ENCODE measurements at places on chromosomes 2 and 18.

GRCh38 chr2:105737980-105738657 is 6.6 kb upstream of the NCK2 start:
- no peak for DNase-seq

DNA sequence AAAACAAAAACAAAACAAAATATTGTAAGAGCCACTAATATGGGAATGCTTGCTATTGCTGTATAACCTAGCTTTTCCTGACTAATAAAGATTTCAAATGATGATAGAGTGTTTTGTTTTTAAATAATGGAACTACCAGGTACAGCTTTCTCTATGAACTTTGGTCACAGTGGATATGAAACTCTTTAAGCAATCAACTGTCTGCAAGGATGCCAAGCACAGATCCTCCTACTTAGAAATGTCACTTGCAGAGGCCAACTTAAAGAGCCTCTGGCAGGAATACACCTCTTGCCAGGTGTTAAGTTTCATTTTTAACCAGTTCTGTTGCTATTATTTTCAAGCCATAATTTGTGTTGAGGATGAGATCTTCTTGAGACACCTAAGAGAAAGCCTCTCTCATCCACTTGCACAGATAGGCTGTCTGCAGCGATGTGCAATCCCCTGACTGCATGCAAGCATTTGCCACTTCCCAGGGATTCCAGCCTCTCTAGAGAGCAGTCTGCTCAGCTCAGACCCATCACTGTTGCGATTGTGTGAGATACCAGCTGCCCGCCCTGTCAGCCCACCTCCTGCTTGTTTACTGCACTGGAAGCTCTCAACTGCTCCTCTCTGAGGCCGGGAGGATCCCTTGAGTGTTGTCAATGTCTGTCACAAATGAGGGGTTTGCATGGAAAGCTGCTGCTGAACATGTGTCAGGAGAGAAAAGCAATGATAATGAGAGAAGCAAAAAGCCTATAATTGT is 86.1 kb upstream of the SCG2 start:
- no peak for DNase-seq

DNA sequence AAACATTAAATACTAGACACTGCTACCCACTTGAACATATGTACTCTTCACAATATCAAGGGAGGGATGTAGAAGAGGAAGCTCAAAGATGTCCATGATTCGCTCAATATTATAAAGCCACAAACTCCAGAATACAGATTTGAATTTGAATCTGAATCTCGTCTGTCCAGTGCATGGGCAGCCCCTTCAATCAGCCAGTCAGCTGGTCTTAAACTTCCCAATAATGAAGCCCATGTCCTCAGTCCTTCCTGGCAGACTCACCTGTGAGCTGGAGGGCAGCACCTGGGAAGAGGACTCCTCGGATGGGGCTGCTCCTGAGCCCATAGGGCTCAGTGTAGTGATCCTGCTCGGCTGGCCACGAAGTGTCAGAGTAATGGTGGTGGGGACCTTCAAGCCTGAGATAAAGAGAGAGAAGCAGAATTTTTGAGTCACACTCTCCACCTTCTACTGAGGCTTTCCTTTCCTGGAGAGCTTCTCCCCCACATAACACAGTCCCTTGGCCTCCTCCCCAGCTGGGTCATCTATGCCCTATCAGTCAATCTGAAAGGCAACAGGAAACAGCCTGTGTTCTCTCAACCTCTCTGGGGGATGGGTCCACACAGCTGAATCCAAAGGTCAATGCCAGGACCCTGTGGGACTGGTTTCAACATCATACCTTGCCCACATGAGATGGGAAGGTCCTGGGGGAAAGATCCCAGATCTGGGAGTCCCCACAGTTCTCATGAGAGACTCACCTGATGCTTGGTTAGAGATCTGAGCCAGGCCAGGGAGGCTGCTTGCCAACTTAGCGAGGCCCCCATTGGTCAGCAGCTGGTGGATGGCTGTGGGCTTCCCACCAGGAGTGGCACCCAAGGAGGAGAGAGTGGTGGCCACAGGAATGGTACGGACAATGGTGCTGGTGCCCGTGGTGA is 36.5 kb downstream of the KANSL3 start:
- peak; percentile 32 for DNase-seq

DNA sequence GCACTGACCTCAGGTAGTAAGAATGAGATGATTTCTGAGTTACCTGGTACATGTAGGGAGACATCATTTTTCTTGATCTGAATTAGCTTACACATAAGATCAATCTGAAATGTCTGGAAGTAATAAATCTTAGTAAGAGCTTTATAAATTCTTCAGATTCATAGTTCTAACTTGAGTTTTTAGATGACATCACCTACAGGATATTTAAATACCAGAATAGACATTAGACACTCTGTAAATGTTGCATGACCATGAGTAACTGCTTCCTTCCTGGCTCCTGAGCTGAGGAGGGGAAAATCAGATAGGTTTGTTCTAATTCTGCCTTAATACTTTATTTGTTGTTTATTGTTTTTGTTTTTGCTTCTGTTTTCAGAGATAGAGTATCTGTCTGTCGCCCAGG is 181.8 kb downstream of the PHLPP1 start:
- DNase-seq, result peak; percentile 83

GRCh38 chr18:14179306-14179705 is 47.1 kb upstream of the ZNF519 start:
- no peak for DNase-seq

- DNase-seq, result no peak
These were observed 84.7 kb downstream of the NFATC1 start for GRCh38 chr18:79480171-79481045.

GRCh38 chr2:120243211-120243610 is 9.4 kb upstream of the RALB start:
- DNase-seq, result no peak

DNA sequence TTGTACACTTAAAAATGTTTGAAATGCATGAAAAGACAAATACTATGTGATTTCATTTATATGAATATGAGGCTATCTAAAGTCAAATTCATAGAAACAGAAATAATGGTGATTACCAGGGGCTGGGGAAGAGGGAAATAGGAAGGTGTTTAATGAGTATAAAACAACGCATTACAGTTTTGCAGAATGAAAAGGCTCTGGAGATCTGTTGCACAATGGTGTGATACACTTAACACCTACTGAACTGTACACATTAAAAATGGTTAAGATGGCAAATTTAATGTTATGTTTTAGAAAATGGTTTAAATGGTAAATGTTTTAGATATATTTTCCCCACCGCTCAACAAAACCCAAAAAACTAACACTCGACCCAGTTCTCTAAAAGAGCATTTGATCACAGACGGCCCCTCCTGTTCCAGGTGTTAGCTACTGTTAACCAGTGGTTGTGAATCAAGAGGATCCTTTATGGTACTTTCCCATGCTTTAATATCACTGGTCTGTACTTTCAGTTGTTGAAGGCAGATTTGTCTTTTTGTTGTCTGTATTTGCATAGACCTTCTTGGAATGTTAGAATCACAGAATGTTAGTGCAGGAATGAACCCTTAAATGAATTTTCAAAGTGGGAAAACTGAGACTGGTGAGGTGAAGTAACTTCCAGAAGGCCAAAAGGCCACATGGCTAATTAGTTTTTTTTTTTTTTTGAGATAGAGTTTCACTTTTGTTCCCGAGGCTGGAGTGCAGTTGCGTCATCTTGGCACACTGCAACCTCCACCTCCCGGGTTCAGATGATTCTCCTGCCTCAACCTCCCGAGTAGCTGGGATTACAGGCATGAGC is 10.2 kb downstream of the RAB10 start:
- peak; percentile 60 for DNase-seq

DNA sequence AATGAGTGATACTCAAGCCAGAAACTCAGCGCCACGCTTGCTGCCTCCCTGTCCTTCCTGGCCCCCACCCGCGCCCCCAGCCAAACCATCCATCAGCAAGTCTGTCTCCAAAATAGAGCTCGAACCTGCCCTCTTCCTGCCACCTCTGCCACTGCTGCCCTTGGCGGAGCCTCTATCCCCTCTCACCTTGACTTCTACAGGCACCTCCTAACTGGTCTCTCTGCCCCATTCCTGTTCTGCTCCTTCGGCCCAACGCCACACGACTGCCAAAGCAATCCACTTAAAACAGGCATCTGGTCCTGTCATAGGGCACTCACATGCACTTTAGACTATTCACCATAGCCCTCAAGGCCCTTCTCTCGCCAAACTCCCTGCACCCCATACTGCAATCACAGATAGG is 210.3 kb upstream of the SMAD2 start:
- DNase-seq, result no peak

DNA sequence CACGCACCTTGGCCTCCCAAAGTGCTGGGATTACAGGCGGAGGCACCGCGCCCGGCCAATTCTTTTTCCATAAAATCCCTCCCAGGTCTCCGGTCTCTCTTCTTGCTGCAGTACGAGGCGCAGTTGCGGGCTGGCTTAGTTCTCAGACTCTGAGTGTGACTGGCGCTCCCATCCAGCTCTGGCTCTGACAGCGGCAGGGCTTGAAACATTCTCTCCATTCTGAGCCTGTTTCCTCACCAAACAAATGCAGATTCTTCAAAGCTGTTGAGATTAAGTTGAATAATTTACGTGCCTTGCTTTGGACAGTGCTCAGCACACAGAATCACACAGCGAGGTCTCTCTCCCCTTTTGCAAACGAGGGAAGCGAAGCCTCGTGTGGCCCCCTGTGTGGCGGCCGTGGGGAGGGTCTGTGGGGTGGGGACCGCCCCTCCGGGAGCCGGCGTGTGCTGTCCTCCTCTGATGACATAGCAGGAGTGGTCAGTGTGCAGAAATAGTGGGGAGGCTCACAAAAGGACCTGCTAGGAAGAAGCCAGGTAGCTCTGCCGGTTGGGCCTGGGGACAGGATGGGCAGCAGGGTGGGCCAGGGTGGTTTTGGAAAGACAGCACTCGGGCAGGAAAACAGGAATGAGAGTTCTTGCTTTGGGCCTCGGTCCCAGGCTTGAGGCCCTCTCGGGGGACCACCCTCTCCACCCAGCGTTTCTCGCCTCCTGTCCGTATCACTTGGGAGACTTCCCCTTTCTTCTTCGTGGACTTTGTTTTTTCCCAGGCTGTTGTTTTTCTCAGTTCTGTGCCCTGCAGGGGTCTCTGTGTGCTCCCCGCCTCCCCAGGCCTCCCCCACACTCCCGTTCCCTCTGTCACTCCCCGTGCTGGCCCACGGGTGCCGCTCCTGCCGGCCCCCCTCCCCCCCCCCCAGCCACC is 75.0 kb downstream of the KCNG2 start:
- no peak for DNase-seq

DNA sequence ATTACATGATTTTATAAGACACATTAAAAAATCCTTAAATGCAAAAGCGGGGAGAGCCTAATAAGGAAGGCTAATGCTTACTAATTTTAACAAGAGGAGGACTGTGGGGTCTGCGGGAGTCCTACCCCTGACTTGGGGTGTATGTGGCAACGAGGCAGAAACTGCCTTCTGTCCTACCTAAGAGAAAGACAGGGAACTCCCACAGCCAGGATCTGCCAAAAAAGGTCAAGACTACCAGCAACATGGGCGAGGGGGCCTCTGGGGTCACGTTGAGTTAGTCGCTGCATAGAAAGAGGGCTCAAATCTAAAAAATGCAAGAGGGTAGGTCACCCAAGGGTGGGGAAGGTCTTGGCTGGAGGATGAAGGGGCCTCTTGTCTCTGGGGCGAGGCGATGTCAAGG is 529 bp upstream of the AMER3 start:
- no peak for DNase-seq

GRCh38 chr2:109164739-109165221 is 35.8 kb downstream of the SH3RF3 start:
- DNase-seq, result no peak

- DNase-seq, result no peak
These were observed 8.8 kb downstream of the ODC1 start for GRCh38 chr2:10439185-10439879.

GRCh38 chr2:168241208-168241607 is 6.2 kb downstream of the STK39 start:
- no peak for DNase-seq

DNA sequence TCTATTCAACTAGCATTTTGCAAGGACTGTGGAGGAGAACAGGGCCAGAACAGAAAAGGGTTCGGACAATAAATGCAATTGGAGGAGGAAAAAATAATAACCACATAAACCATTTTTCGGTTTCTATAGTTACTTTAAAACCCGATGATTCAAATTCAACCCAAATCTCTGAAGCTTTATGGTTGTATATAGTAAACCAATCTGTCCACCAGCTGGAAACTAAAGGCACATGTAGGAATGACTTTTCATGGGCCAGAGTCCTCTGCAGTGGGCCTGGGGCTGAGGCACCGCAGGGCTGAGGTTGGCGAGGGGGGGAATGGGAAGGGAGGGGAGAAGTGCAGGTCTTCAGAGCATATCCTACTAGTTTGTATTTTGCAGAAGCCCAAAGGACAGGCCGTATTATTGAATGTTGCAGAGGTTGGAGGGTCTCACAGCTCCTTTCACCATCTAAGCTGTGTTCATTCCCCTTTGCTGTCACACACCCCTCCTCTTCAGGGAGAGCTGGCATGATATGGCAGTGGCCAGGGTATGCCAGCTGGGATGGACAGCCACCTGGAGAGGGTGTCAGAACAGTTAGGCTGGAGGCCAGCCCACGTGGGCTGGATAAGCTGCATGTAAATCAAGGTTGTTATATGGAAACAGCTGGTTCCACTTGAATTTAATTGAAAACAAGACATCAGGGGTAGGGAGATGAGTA is 267.1 kb downstream of the PRKCE start:
- DNase-seq, result no peak

DNA sequence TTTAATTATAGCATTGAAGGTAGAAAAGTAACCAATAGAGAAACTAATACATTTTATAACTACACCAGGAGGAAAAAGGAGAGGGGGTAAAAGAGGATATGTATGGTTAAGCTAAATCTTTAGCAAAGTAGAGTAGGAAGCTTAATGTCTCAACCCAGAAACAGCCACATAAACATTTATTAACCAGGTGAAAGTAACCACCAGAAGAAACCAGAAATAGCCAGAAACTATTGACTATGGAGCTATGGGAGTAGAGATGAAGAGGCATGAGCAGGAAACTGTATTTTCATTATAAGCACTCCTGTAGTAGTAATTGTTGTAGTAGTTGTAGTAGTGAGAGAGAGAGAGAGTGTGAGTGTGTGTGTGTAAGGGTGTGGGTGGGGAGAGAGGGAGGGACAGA is 617.5 kb upstream of the CHAC2 start:
- no peak for DNase-seq

- no peak for DNase-seq
These were observed 26.5 kb upstream of the KLF11 start for GRCh38 chr2:10016802-10017258.

- no peak for DNase-seq
These were observed 53.7 kb downstream of the ROCK2 start for GRCh38 chr2:11290713-11291112.

- no peak for DNase-seq
These were observed 140.3 kb upstream of the FOSL2 start for GRCh38 chr2:28252311-28252710.

GRCh38 chr2:30233271-30234009 is 2.1 kb downstream of the LBH start:
- no peak for DNase-seq

DNA sequence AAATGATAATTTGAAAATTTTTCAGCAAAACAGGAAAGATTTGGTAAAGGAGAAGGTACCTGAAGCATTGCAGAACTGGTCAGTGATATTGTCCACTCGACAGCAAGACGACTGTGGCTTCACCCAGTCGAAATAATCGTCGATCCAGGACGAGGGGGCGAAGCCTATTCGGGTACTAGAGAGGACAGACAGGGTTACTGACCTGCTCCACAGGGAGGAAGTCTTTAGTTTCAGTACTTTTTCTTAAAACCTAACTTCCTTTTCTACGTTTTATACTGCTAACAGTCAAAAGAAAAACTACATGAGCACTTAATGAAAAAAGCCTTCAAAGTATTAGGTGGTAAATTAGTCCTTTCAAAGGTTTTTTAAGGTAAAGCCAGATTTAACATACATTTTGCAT is 36.0 kb downstream of the RMC1 start:
- no peak for DNase-seq

GRCh38 chr2:164142755-164143154 is 406.9 kb upstream of the FIGN start:
- DNase-seq, result no peak
